ENCODE measurements at places on chromosomes 13 and 19.
A peak's percentile ranks its signal among the peaks of the same experiment; 100 is the strongest.

- DNase-seq, result no peak
These were observed 141.7 kb upstream of the SERP2 start for GRCh38 chr13:44231786-44232516.

DNA sequence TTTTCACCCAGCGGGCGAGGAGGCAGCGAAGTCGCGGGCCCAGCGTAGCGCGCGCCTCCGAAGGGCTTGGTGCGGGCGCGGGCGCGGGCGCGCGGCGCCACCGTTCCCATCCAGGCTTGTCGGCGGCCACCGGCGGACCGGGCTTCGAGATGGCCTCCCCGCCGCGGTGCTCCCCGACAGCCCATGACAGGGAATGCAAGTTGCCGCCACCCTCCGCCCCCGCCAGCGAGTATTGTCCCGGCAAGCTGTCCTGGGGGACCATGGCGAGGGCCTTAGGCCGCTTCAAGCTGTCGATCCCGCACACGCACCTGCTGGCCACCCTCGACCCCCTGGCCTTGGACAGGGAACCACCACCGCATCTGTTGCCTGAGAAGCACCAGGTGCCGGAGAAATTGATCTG, at the start of gene WDR88:
Gene WDR88 (plus strand): TSS at position 94 of the 400 bp plus-strand sequence. CDS start 56 bp downstream, at position 150.
- no peak for DNase-seq

DNA sequence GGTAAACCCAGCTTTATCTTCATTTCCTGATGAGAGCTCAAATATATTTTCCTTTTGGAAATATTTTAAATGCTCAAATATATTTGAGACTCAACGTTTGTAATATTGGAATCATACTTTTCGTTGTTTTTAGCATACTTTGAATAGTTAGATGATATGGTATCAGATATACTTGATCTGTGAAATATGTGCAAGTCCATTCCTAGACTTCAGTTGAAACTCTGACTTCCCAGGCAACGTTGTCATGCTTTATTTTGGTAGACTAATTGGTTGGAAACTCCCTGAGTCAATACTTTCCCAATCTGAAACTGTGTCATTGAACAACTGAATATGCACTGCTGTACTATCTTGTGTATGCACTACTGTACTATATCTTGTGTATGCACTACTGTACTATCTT, 378.5 kb downstream of the MYO16 start:
- no peak for DNase-seq

GRCh38 chr13:47708386-47708785, 292.7 kb downstream of the SUCLA2 start:
- no peak for DNase-seq

GRCh38 chr13:111658145-111659100, 338.0 kb downstream of the TEX29 start:
- no peak for DNase-seq

DNA sequence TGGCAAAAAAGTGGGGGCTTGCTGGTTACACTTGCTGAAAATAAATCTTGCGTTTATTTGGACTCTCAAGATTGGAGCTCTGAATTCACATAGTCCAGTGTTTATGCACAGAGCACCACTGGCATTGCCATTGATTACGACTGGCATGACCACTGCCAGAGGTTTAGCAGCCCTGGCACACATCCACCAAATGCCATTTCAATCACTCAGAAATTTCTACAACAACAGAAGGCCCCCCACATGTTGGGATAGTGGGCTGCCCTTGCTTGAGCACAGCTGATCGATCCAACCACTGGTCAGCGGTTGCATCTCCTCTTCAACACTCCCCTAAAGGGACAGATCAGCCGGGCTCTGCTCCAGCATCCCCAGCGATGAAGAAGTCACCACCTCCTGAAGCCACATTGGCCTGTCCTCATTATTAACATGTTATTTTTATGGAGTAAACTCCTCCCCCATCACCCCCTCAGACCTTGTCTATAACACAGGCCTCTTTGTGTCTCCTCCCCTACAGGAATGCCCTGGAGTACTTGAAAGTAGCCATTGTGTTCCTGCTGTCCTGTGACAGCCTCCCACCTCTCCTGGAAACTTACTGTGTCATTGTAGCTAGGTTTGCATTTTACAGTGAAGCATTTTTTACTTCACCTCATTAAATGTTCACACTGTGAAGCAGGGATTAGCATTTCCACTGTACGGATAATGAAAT, 51.3 kb downstream of the CDADC1 start:
- DNase-seq, result no peak

- no peak for DNase-seq
These were observed 14.4 kb upstream of the GTF2F2 start for GRCh38 chr13:45105895-45106294.

DNA sequence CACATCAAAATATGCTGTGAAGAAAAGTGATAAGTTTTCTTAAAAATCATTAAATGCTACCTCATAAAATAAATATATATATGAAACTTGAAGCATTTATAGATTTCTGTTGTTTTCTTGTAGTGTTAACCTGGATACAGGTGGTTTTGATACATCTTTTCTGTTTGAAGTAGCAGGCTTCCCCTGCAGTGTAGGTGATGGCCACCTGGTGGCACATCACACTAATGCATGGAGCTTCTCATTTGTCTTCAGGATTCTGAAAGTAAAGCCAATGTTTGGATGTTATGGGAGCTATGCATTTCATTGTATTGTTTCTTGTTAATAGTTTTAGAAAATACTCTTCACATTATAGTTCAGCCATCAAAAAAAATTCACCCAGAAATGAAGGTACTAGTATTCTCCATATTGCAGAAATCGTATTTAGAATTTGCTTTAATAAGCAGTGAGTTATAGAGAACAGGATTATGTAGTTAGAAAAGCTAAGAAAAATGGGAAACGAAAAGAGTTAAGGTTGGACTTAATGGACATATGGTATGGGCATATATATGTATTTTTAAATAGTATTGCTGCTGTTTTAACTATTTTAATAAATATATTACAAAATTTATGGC, 18.7 kb downstream of the GPR180 start:
- DNase-seq, result peak; percentile 42

- DNase-seq, result peak; percentile 46
These were observed 485 bp downstream of the CRYL1 start for GRCh38 chr13:20525144-20525600.

DNA sequence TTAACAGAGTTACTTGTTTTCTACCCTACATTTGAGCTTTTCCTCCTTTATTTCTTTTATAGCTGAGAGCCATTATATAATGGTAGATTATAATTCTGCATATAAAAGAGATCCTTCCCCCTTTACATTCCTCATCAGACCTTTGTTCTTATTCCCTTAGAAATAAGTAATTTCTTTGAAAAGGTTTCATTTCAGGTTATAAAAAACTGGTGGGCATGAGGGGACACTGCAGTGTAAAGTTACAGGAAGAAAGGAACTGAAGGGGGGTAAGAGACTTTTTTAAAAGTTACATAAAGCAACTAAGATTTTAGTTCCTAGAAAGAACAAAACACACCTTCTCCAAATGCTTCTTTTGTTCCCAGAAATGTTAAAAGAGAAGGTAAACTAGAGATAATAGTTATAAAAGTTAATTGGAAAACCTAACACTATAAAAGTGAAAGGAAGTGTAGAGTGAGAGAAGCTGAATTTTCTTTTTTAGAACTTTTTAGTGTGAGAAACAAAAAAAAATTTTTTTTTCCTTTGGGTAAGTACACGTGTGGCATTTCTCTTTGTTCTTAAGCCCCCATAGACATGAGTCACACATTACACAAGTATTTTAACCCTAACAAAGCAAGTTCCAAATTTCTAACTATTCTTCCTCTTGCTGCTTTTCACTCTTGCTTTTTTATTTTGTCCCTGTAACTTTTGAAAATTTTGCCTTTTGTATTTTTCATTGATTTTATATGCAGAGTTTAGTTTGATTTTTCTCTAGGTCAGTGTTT, 106.4 kb upstream of the MLNR start:
- no peak for DNase-seq

DNA sequence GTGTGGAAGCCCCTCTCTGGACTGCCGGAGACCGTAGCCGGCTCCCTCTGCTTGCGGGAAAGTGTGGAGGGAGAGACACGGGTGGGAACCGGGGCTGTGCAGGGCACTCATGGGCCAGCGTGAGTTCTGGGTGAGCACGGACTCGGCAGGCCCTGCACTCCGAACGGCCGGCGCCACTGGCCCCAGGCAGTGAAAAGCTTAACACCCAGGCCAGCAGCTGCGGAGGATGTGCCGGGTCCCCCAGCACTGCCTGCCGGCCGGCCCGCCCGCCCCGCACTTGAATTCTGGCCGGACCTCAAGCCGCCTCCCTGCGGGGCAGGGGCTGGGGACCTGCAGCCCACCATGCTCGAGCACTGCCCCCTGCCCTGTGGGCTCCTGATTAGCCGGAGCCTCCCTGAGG, 147.0 kb downstream of the FGF9 start:
- DNase-seq, result no peak

GRCh38 chr13:51000571-51001260, 91.1 kb downstream of the RNASEH2B start:
- no peak for DNase-seq

DNA sequence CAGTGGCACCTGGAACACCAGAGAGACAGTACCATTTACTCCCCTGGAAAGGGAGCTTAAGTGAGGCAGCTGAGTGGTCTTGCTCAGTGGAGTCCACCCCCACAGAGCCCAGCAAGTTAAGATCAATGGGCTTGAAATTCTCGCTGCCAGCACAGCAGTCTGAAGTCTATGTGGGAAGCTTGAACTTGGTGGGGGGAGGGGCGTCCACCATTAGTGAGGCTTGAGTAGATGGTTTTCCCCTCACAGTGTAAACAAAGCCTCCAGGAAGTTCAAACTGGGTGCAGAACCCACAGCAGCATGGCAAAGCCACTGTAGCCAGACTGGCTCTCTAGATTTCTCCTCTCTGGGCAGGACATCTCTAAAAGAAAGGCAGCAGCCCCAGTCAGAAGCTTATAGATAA, 30.3 kb upstream of the CEACAM4 start:
- no peak for DNase-seq

- DNase-seq, result no peak
These were observed 42.5 kb downstream of the TNFRSF19 start for GRCh38 chr13:23612731-23613130.

GRCh38 chr19:50510121-50510670, 795 bp downstream of the JOSD2 start:
- no peak for DNase-seq

GRCh38 chr13:77696006-77696878, 1.2 kb upstream of the SLAIN1 start:
- no peak for DNase-seq

DNA sequence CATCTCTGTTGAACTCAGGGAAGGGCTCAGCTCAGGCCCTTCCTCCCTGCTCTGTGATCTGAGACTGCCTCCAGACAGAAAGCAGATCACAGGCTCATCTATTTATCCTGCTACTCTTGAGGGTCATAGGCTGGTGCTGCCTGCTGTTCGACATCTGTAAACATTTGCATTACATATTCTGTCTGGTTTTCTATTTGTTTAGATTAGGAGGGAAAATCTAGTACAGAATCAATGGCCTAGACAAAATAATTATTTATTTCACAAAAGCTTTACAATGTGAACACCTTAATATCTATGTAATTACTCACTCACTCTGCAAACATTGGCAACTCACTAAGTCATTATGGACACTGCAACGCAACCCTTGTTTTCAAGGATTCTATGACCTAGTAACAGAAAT, 43.0 kb downstream of the CEP89 start:
- DNase-seq, result no peak

DNA sequence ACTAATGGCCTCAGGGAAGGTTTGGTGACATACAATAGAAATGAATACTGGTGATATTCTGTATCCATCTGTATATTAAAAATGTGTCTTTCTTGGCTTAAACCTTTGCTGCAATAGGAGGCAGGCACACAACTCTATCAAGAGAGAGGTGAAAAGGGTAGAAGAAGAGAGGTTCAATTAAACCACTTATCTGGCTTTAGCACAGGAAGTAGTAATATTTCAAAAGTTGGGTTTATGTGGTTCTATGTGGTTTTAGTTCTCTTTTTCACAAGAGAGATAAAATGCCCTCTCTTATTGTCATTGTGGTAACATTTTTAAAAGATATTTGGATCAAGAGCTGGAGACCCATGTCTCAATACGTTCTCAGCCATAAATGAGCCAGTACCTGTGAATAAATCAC, 146.2 kb upstream of the FNDC3A start:
- no peak for DNase-seq
